Stimulated activated CD8-positive, alpha-beta memory T cell treated with anti-CD3 and anti-CD28 coated beads, Interleukin-4, amount 100 ng/mL, for 24 hours (primary cell): ENCODE measurements at places on chromosomes 12 and 14.

DNA sequence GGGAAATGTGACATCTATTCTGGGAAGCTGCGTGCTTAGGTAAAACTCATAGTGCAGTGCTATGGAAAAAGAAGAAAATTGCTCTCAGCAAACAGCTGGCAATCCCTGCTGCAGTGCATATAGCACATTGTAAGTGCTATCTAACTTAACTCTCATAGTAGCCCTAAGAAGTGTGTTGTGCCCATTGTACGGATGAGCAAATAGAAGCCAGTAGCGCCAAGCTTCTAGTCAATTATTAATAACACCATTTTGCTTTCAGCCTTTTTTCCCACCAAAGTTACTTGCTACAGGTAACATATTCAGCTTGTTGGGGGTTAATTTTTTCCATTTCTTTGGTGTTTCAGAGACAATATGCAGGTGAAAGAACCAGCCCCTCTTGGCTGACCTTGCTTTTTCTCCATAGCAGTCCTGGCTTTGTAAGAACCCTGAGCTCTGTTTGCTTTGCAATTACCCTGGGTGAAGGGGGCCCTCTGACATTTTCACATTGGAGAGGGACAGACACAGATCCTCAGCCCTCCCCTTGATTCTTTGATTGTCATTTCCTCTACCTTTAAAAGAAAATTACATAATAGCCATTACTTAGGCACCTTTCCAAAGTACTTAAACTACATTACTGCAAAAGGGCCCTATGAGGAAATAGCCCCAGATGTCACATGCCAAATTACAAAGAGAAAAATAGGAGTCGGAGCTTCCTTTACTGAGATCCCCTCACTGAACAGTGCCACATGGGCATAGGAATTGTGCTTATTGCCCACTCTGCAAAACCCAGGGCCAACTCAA lies 576.2 kb upstream of the TBX3 start:
- DNase-seq: no peak

DNA sequence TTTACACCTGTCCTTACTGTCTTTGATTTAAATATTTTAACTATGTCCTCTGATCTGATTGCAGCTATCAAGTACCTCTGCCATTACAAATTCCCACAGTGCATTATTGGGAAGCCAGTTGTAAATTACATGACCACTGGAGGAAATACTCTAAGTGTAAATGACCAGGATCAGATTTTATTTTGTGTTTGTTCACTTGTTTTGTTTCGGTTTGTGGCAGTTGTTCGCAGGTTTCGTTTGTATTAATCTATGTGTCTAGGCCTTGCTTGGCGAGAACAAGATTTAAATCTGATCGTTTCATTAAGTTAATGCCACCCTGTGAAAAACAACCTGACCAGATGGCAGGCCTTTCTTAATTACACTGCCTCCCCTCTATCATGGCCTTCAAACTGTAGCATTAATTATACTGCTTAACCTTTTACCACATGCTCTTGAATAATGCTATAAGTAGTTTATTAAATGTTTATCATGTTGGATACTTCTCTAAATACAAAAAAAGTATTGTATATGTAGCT lies 990.1 kb downstream of the TMTC2 start:
- DNase-seq: no peak

DNA sequence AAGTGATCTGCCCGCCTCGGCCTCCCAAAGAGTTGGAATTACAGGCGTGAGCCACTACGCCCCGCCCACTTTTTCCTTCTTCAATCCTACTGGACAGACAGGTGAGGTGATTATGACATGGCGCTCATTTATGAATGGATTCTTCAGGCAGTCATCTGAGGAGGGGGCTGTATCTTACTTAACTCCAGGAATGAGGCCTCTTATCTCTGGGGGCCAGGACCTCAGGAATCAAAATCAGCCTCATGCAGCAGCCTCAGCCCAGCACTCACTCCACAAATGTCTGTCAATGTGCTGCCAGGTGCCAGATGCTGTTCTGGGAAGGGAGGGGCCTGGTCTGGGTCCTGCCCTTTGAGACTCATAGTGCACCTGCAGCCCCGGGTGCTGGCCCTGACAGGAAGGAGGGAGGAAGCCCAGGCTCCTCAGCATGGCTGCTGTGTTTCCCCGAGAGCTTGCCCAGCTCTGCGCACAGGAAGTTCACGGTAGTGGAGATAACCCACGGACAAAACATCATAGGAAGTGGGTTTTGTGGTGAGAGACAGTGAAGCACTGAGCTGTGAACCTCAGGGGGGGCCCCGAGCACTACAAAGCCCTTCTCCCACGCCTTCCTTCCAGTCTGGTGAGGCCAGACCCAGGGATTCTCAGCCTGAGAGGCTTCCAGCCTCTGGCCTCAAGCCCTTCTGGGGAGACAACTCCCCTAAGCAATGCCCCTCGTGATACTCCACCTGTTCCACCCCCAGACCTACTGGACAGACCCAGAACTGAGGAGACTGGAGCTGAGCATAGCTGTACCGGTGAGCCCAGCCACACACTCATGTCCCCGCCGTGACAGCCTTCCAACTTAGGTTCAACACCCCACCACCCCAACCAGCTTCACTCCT lies 22.3 kb downstream of the GALNT6 start:
- DNase-seq: peak; percentile 71

GRCh38 chr12:18908191-18908590 lies 170.3 kb downstream of the CAPZA3 start:
- DNase-seq: no peak

DNA sequence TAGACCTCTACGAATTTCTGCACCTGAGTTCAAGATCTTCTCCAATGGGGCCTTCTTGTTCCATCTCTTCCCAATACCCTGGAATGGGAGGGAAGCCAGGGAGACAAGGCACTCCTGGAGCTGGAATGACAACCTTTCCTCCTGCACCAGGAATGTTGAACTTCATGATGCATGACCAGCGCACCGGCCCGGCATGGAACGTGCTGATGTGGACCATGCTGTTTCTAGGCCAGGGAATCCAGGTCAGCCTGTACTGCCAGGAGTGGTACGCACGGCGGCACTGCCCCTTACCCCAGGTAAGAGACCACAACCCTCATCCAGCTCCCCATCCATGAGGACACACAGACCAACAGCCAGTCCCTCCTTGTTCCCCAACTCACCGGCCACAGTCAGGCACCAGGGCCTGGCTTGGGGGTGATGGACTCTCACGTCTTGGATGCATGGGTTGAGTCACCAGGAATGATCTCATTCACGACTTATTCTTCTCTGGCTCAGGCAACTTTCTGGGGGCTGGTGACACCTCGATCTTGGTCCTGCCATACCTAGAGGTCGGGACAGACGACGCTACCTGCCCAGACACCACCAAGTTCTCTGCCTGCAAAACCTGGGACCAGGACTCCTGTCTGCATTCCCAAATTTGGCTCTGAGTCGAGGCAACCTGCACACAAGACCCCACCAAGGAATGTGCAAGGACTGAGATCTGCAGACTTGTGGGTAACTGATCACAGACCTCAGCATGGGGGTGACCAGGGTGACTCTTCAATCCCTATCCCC lies 20.5 kb downstream of the SOAT2 start:
- DNase-seq: no peak

DNA sequence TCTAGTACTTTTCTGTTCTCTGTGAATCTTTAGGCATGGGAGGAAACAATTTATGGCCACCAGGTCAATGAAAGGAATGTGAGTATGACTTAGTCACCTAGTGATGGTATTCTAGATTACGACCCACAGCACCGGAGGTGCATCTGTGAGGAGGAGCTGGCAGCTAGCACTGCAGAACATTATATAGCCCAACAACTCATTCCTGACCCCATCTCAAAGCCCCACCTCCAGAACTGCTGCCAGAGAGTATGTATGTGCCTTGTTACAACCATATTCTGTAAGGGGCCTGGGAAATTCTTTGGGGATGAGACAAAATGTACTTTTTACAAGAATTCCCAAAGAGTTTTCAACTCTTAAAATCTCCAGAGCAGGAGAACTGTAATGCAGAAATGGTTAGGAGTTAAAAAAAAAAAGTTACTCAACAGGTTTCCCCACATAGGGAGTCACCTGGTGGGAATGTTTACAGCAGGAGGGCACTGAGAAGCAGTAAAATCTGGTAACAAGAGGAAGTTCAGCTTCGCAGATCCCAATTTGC lies 34.9 kb upstream of the CERS5 start:
- DNase-seq: no peak

- DNase-seq: no peak
Measured at GRCh38 chr14:90535556-90536090, 138.8 kb downstream of the CALM1 start.

DNA sequence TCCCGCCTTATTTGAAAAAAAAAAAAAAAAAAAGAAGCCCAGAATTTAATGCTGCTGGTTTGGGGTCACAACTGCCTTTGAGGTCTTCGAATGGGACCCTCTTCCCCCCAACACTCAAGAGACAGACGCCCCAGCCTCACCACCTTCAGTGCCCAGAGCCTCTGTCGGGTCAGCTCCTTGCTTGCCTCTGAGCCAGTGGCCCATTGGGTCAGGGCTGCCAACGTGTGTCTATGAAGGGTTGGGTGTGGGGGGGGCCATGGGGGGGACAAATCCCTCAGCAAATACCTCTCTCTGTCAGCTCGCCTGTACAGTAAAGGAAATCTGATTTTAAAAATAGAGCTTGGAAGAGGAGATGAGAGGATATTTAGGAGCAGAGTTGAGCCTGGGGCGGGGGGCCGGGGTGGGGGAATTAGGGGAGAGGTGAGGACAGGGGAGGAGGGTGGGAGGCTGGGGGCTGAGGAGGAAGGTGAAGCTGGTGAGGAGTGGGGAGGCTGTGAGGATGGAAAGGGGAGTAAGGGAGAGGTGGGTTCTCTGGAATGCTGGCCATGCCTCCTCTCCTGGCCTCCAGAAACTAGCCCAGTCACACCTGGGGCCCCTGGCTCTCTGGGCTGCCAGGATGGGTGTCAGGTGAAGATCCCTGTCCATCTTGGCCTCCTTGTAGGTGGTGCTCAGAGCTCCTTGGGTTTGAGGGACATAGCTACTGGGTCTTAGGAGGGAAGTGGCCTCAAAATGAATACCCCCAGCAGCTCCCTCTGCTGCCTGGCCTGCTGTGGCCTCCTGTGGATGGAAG lies 13.3 kb downstream of the RTL1 start:
- no peak for DNase-seq

DNA sequence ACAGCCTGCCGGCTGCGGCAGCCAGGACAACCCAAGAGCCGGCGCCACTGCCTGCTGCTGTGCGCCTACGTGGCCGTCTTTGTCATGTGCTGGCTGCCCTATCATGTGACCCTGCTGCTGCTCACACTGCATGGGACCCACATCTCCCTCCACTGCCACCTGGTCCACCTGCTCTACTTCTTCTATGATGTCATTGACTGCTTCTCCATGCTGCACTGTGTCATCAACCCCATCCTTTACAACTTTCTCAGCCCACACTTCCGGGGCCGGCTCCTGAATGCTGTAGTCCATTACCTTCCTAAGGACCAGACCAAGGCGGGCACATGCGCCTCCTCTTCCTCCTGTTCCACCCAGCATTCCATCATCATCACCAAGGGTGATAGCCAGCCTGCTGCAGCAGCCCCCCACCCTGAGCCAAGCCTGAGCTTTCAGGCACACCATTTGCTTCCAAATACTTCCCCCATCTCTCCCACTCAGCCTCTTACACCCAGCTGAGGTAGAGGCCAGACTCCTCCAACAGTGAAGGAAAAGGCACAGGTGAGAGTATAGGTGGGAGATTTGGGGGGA lies 10.3 kb downstream of the ZBTB39 start:
- DNase-seq: no peak

GRCh38 chr12:132899033-132899432 lies 11.6 kb upstream of the CHFR start:
- DNase-seq: no peak

DNA sequence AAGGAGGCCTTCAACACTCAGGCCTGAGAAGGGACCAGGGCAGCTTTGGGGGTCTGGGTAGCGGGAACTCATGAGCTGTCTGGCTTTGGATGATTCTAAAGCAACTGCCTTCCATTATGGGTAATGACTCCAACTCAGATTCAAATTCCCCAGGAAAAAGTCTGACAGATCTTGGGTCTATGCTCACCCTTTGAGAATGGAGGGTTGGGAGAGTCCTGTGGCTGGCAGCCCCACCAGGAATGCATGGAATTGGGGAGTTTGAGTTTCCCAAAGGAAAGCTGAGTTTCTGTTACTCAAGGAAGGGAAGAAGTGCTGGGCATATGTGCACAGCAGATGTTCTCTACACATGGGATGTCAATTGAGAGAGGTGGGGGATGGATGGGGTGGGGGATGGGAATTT lies 22.4 kb upstream of the LTBP2 start:
- no peak for DNase-seq

- DNase-seq: no peak
Measured at GRCh38 chr12:100755186-100755585, 39.4 kb upstream of the ANO4 start.

DNA sequence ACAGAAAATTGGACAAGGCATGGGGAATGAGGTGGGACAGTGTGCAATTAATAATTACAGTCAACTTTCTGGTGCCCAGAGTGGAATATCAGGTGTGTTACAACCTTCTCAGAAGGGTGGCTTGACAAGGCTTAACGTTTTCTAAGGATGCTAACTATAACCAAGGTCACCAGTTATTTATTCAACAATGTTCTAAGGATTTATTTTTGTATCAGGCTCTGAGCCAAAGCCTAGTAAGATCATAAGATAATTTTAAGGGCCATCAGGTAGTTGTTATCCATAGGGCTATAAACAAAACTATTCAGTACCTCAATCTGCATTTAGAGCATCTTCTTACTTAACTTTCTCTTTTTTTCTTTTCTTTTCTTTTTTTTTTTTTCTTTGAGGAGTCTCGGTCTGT lies 134.0 kb downstream of the TMTC1 start:
- DNase-seq: no peak

GRCh38 chr14:56515739-56516138 lies 63.9 kb upstream of the TMEM260 start:
- DNase-seq: no peak

GRCh38 chr14:87896393-87897380 lies 96.3 kb downstream of the GALC start:
- DNase-seq: no peak

- no peak for DNase-seq
Measured at GRCh38 chr12:24499151-24500146, 449.5 kb downstream of the BCAT1 start.

DNA sequence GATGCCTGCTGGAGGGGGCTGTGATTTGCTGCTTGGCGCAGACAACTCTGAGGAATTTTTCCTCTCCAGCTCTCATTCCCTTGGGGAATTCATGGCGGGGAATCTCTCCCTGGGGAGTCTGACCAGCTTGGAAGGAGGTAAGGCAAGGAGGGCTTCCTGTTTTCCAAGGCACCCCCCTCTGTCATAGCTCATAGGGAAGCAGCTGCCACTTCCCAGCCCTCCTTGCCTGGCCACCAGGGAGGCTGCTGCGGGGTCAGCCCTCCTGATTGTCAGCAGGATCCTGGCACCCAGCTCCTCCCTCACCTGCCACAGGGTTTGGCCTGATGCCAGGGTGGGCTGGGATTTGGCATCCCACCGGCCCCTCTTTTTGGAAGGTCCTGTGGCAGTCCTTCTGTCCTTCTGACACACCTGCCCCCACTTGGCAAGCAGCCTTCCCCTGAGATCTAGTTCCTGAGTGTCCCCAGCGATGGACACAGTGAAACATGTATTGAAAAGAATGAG lies 74.9 kb downstream of the TSPAN9 start:
- no peak for DNase-seq

- DNase-seq: no peak
Measured at GRCh38 chr14:105184461-105184860, 3.3 kb upstream of the NUDT14 start.
